Progenitor cell of endocrine pancreas (in vitro differentiated cells): ENCODE measurements at places on chromosomes 2 and 18.
A peak's percentile ranks its signal among the peaks of the same experiment; 100 is the strongest.

DNA sequence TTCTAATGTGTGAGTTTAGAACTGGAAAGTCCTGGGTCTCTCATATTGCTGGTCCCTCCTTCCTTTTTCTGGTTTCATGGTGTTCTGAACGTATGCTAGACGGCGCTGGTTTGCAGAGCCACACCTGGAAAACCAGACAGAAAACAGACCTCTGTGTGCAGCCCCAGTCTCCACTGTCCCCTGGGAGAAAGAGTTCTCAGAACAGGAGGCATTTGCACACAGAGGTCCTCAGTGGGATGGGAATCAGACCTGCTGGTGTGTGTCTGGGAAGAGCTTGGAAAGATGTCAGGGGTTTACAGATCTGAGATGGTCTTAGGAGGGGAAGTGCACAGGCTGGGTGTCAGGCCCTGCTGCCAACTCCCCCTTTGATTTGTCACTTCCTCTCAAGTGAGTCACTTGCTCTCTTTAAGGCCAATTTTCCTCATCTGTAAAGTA, 14.9 kb upstream of the MBP start:
- no peaks in the 10 kb centered on the region for H3K4me1 ChIP-seq
- peaks cover 5% of the 10 kb centered on the region for H3K36me3 ChIP-seq
- DNase-seq: no peak
- H3K27me3 ChIP-seq: peaks cover 10% of the 10 kb centered on the region
- no peak overlapping the region for H3K27ac ChIP-seq

- peaks cover 3% of the 10 kb centered on the region for H3K4me1 ChIP-seq
- H3K27ac ChIP-seq: no peak overlapping the region
- no peak overlapping the region for H3K4me3 ChIP-seq
- H3K36me3 ChIP-seq: peaks cover 5% of the 10 kb centered on the region
- no peak for DNase-seq
- H3K27me3 ChIP-seq: peaks cover 3% of the 10 kb centered on the region
These were observed 66.2 kb downstream of the RTP5 start for GRCh38 chr2:241935774-241936173.

- DNase-seq: no peak
- H3K27ac ChIP-seq: no peak overlapping the region
These were observed 31.1 kb downstream of the UGP2 start for GRCh38 chr2:63872571-63873328.

- peak; percentile 63 for DNase-seq
- H3K4me1 ChIP-seq: peaks cover 6% of the 10 kb centered on the region
- H3K27me3 ChIP-seq: peaks cover 33% of the 10 kb centered on the region
- no peaks in the 10 kb centered on the region for H3K36me3 ChIP-seq
These were observed 79.2 kb downstream of the LONRF2 start for GRCh38 chr2:100242891-100243619.

- peaks cover 1% of the 10 kb centered on the region for H3K36me3 ChIP-seq
- no peak overlapping the region for H3K4me3 ChIP-seq
- H3K4me1 ChIP-seq: peaks cover 20% of the 10 kb centered on the region
- peaks cover 5% of the 10 kb centered on the region for H3K27me3 ChIP-seq
- no peak overlapping the region for H3K27ac ChIP-seq
These were observed 105.4 kb upstream of the MAP4K3 start for GRCh38 chr2:39542523-39542922.

DNA sequence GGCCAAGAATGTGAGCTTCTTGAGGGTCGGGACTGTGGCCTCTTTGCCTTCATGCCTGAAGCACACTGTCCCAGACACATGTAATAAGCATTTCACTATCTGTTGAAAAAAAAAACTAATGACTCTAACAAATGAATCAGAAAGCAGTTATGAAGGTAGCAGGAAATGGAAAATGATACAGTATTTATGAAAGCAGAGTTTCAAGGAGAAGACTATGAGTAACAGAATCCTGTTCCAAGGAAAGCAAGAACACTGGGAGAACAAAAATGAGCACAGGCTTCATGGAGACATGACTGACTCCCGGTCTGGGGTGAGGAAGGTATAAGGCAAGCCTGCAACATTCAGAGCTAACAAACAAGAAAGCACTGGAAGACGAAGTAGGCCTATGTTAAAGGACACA, 190.8 kb downstream of the RNF152 start:
- H3K27ac ChIP-seq: peak overlapping the region; percentile 15
- peaks cover 2% of the 10 kb centered on the region for H3K36me3 ChIP-seq
- DNase-seq: no peak
- H3K4me3 ChIP-seq: no peak overlapping the region
- H3K27me3 ChIP-seq: no peaks in the 10 kb centered on the region
- H3K4me1 ChIP-seq: peaks cover 2% of the 10 kb centered on the region

DNA sequence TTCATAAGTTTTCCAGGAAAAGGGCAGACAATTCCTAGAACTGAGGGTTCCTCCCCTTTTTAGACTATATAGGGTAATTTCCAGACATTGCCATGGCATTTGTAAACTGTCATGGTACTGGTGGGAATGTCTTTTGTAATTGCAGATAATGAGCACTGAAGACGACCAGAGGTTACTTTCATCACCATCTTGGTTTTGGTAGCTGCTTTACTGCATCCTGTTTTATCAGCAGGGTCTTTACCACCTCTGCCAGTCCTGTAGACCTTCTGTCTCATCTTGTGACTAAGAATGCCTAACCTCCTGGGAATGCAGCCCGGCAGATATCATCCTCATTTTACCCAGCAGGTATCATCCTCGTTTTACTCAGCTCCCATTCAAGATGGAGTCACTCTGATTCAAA, 583.9 kb upstream of the KLHL29 start:
- H3K4me1 ChIP-seq: no peaks in the 10 kb centered on the region
- no peaks in the 10 kb centered on the region for H3K27me3 ChIP-seq
- no peak overlapping the region for H3K4me3 ChIP-seq
- H3K27ac ChIP-seq: no peak overlapping the region

- H3K27me3 ChIP-seq: no peaks in the 10 kb centered on the region
- DNase-seq: no peak
- peaks cover 4% of the 10 kb centered on the region for H3K4me1 ChIP-seq
- H3K4me3 ChIP-seq: no peak overlapping the region
- H3K36me3 ChIP-seq: no peaks in the 10 kb centered on the region
These were observed 224.8 kb downstream of the NUP35 start for GRCh38 chr2:183349091-183349490.

DNA sequence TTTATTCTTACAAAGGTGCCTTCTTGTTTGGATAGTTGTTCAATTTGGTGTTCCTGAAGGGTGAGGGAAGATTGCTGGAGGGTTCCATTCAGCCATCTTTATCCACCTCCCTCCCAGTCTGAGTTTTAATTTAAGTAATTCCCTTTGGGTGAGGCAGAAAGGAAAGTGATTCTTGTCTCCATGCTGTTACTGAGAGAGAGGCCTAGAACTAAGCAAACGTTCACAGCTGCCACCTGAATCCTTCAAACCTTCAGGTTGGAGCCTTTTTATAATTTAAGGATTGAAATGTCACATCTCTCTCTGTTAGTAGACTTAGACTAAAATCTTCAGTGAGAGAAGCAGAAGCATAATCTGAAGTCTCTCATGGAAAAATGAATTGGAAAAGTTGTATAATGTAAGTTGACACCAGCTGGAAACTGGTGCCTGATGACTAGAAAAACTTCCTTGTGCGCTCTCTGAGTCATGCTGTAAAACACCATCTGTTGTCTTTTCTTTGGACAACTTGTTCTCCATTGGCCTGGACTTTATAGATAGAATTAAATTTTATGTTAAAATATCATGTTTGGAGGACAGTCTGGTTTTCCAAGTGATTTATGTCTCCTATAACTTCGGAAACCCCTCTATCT, 14.6 kb downstream of the STRADB start:
- H3K27ac ChIP-seq: no peak overlapping the region
- no peak overlapping the region for H3K4me3 ChIP-seq
- H3K36me3 ChIP-seq: peaks cover 47% of the 10 kb centered on the region

DNA sequence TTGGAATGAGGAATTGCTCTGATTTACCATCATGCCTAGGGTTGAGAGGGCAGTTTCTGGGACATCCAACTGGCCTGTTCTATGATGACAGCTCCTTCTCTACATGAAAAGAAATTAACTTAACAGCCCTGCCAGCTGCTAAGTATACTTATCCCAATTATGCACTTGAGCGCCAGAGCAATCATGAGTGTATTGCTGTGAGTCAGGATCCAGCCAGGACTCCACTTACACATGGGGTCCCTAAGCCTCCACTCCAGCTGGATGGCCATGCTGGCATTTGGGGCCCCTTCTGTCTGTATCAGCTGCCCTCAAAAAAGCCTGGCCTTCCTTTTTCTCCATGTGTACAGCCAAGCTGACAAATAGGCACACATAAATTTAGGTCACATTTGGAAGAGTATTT, 481.9 kb downstream of the TMX3 start:
- no peaks in the 10 kb centered on the region for H3K36me3 ChIP-seq
- no peaks in the 10 kb centered on the region for H3K27me3 ChIP-seq
- no peak overlapping the region for H3K27ac ChIP-seq
- DNase-seq: no peak
- H3K4me1 ChIP-seq: peaks cover 1% of the 10 kb centered on the region

DNA sequence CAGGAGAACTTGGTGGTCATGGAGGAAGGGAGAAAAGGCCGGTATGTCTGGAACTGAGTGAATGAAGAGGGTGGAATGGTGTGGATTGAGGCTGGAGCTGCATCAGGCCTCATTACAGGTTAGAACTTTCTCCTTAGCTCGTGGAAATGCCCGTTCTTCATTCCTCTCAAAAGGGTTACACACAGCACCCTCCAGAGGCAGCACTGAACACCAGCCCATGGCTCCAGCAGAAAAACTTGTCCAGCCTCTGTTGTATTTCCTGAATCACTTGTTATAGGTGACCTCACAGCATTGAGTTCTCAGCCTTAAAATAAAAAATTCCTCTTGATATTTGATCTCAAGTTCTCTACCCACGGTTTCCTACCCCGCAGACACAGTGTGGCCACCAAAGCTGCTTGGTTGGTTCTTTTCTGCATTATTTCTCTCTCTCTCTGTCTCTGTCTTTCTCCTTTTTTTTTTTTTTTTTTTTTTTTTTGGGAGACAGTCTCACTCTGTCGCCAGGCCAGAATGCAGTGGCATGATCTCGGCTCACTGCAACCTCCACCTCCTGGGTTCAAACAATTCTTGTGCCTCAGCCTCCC, 89.6 kb downstream of the ITGB1BP1 start:
- H3K4me1 ChIP-seq: peaks cover 43% of the 10 kb centered on the region
- no peak overlapping the region for H3K4me3 ChIP-seq
- peak overlapping the region; percentile 98 for H3K27ac ChIP-seq
- H3K36me3 ChIP-seq: peaks cover 28% of the 10 kb centered on the region
- DNase-seq: no peak

- no peak overlapping the region for H3K4me3 ChIP-seq
- H3K27ac ChIP-seq: no peak overlapping the region
- peaks cover 3% of the 10 kb centered on the region for H3K27me3 ChIP-seq
- H3K4me1 ChIP-seq: peaks cover 3% of the 10 kb centered on the region
- H3K36me3 ChIP-seq: no peaks in the 10 kb centered on the region
These were observed 50.9 kb downstream of the ZEB2 start for GRCh38 chr2:144468823-144469595.
